A549 treated with AZD2906 at 1 μM for 4 hours (cell line): ENCODE measurements at places on chromosomes 5 and 9. TPM values are rescaled to one million over a fixed set of nuclear protein-coding genes. Genes with fewer than 3 reads are reported as not detected.

Gene FAT2
- under 0.01 to 0.01 TPM in 2 of 5 replicates, not detected in the others for total RNA-seq

Gene C5
- 10.8 to 13.7 TPM (median 11.3 TPM) in 5 replicates for total RNA-seq

Gene PLPPR1
- total RNA-seq: not detected in 5 replicates

Gene C9orf153
- total RNA-seq: 0.05 to 0.39 TPM (median 0.20 TPM) in 4 of 5 replicates, not detected in the other

Gene UBAC1
- total RNA-seq: 30.2 to 39.1 TPM (median 34.8 TPM) in 5 replicates

Gene IL33
- total RNA-seq: 0.23 to 0.61 TPM (median 0.25 TPM) in 5 replicates
